GM12878 (cell line): ENCODE measurements at places on chromosomes 7 and 10.

DNA sequence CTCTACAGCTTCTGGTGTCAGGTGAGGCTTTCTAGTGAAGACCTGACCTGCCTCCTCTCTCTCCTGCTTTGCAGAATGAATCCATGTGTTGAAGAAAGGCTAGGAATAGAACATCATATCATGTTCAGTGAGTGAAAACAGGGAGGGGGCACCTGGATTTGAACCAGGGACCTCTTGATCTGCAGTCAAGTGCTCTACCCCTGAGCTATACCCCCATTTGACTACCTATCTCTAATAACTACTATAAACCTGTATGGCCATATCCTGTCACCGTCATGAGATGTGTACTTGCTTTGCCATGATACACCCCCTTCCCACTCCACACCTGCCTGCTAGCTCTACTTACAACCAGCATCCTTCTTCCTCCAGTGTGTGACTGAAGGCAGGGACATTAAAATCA, 91.3 kb upstream of the ZNF746 start:
- DNase-seq: no peak

GRCh38 chr7:108736221-108736891, 166.7 kb downstream of the DNAJB9 start:
- no peak for DNase-seq

- no peak for DNase-seq
Measured at GRCh38 chr7:141671705-141672496, 30.1 kb downstream of the DENND11 start.

DNA sequence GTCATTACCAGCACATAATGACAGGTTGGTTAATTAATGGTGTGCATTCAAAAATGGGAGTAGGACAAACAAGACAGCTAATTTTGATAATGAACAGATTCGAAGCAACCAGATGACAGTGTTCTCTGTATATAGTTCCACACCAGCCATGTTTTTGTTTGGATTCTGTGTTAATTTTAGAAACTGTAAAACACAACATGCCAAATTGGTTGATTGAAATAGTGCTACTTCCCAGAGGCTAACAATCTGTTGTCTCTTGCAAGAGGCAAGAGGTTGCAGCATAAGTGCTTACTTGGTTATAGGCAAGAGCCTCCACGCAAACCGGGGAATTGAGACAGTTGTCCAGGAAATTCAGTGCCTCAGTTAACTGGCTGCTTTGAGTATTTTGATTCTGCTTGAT, 170.2 kb upstream of the HABP2 start:
- DNase-seq: no peak

- no peak for DNase-seq
Measured at GRCh38 chr10:35913628-35914027, 271.5 kb upstream of the FZD8 start.

DNA sequence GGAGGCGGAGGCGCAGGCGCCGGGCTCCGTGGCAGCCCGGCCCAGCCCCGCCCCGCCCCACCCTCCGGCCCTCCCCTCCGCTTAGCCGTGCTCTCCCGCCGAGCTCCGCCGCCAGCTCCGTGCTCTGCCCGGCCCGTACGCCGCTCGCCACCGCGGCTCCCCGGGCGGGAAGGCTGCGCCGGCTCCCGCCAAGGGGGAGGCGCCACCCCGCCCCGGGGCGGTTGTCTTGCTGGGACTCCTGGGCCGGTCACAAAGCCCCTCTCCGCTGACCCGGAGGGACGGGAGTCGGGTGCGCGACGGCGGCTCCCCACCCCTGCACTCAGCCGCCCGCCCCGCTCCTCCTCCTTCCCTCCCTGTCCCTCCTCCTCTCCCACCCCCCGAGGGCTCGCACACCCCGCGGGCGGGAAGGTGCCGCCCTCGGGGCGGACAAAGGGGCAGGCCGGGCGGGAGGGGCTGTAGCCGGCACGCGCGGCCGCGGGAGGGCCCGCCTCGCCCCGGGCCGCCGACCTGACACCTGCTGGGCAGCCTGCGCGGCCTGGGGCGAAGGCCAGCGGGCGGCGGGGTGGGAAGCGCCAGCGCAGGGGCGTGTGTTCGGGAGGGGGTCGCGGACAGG, 11.5 kb upstream of the SP8 start:
- no peak for DNase-seq

DNA sequence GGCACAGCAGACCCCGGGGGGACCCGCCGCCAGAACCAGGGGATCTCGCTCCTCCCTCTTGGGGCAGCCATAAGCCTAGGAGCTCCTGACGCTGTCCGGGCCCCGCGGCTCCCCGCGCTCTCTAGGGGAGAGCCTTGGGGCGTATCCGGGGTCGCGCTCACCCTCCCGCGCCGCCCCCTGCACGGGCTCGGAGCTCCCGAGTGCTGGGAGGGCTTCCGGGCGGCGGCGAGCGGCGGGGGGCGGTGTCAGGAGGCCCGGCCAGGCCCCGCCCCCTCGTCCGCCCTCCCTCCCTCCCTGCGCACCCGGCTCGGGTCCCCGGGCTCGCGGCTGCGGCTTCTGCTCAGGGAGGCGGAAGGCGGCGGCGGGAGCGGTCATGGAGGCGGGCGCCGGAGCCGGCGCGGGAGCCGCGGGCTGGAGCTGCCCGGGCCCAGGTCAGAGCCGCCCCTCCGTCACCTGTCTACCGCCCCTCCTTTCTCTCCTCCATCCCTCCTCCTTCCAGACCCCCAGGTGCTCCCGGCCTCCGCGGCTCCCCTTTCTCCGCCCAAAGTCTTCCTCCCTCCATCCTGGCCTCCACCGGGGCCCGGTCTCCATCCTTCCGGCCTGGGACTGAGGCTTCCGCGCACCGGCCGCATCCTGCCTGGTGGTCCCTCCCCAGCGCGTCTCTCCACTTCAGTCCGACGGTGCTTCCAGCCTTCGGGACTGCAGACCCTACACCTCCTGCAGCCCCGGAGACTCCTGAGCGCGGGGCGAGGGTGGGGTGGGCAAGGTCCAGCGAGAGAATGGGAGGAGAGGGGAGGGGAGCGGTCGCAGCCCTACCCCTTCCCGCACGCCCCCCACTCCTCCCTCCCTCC, at the start of gene CCDC136:
Gene CCDC136 (plus strand): TSS at position 848 of the 851 bp plus-strand sequence. CDS start 444 bp downstream, outside the sequence.
- no peak for DNase-seq

GRCh38 chr10:130990486-130990885, 321.0 kb downstream of the TCERG1L start:
- DNase-seq: no peak

- DNase-seq: no peak
Measured at GRCh38 chr7:7768977-7769709, 50.7 kb upstream of the RPA3 start.

DNA sequence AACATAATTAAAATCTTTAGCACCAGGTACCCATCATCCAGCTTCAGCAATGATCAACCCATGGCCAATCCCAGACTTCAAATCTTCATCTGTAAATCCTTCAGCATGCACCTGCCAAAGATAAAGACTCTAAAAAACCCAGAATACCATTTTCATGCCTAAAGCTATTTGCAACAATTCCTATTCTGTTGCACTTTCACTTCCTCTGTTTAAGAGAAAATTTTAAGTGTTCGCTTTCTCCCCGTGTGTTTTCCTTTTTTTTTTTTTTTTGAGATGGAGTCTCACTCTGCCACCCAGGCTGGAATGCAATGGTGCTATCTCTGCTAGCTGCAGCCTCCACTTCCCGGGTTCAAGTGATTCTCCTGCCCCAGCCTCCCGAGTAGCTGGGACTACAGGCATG, 31.8 kb upstream of the HTR5A start:
- DNase-seq: no peak

DNA sequence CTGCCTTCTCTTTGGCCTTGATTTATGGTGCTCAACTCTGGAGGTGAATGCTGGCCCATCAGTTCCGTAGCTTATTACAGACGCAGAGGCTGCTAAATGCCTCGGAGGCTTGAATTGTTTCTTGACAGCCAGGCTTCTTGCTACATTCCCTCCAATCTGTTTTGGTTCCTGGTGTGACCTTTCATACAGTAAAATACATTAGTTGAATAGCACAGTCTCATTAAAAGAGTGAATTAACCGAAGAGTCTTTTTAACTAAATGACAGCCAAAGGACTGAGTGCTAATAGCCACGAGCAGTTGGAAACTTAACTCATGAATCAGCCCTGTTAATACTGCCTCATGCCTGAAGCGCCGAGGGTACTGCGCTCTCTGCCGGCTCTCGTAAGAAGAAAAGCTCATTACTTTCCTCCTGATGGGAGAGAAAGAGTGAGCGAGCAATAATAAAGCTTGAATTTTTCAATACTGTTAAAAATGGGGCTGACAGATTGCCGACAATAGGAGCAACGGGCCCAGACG, 236.4 kb upstream of the GPR26 start:
- DNase-seq: no peak

DNA sequence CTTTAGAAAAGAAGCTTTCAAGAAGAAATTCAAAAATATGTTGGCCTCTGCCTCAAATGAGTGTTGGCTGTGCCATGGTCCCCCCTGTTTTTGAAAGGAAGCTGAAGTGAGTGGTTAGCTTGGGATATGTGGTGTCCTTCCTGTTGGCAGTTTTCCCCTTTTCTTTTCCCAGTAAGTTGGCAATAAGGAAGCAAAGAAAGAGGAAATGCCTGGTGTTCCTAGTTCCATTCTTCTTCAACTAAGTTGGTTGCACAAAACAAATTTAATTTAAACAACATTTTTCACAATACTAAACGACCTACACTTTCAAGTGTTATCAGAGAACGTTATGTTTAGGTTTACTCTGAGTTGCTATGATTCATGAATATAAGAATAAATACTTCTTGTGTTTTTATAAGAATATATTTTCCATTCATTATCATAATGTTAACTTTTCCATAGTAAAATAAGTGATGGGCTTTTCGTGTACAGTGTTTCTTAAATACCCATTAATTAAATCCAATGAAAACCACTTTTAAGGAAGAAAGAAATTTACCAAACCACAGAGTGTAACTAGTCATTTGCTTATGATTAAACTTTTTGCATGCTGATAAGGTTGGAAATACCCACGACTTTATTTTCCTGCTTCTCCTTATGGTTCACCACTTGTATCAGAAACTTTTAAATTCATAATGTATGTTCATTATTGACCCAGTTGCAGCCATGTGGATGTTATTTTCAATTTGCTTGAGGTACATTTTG, 7.7 kb downstream of the HDAC9 start:
- no peak for DNase-seq

GRCh38 chr7:142791502-142791901, 20.7 kb downstream of the PRSS2 start:
- no peak for DNase-seq

- no peak for DNase-seq
Measured at GRCh38 chr7:36390199-36391090, 783 bp downstream of the ANLN start.

DNA sequence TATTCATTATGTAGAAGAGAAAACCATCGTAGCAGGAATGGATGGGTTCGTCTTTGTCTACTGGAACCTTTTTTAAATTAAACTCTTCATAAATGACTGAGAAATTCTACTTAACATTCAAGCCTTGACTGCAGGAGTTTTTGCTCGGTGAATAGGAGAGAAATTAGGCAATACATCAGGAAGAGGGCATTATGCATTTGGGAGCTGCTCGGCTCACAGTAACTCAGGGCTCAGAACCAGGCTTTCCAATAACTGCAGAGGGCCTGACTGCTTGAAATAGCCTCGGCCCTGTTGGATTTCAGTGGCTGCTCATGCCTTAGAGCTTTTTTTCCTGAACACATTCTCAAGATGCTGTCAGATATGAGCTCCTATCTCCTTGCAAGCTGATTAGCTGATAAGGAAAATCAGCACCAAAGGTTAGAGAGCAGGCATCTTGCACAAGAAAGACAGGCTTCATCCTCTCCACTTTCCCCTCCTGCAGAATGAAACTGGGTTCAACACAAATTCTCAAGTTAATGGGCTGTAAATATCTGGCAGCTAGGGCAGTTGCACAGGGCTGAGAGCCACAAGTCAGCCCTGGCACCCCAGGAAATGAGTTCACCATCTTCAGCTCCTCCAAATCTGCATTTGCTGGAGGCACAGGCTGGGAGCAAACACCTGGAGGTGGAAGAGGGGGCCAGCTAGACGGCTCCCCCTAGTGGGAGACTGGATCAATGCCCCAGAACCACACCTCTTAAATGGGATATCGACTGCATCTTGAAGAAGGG, 24.3 kb downstream of the TECTB start:
- no peak for DNase-seq

- no peak for DNase-seq
Measured at GRCh38 chr10:78780551-78780961, 288.2 kb upstream of the ZMIZ1 start.

- DNase-seq: no peak
Measured at GRCh38 chr10:91410638-91411371, 661 bp downstream of the HECTD2 start.

- DNase-seq: no peak
Measured at GRCh38 chr7:1007901-1008300, 24.9 kb downstream of the CYP2W1 start.

- DNase-seq: peak; percentile 30
Measured at GRCh38 chr10:85926986-85927385, 439.6 kb downstream of the GRID1 start.

DNA sequence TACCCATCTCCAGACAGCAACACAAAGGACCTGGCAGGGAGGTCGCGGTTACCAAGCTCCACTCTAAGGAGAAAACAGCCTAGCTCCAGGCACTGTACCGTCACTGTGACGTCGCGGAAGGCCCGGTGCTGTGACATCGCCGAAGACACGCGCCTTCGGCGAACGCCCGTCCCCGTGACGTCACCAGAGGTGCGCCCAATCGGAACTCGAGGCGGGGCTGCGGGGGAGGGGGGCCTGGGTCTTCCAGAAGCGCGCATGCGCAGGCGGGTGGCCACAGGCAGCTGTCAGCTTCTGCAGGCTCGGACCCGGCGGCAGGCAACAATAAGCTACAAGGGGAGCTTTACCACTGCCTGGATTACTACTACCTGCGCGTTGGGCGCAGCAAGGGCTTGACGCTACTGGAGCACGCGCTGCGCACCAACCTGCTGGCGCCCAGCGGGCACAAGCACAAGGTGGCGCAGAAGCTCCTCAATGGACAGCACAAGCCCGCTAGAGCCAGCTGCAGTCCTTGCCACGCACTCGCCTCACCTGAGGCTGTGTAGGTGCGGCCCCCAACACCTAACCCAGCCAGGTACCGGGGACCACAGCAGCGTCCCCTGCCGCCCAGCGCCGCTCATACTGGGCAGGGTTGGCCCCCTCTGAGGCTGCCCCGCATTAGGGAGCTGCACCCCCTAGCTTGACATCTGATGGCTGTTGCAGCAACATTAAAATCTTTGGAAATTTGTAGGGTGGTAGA, 208.4 kb downstream of the TPST1 start:
- no peak for DNase-seq

DNA sequence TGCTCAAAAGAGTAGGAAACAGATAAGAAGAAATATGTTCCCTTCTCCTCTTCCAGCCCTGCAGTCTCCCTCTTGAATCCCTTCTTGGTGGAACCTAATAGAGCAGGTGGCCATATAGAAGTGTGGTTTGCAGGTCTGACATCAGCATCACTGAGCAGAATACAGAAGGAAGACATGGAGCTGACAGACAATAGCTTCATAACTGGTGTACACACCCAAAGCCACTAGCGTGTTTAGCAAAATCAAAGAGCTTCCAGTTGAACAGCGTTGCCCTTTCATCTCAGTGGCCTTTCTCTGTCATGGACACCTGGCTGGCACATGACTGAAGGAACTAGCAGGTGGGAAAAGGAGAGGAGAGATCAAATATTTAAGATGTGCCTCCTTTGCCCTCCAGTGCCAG, 245.5 kb downstream of the BAMBI start:
- no peak for DNase-seq

GRCh38 chr10:15877836-15878576, 17.7 kb upstream of the MINDY3 start:
- no peak for DNase-seq

- DNase-seq: no peak
Measured at GRCh38 chr10:88033385-88033784, 170.0 kb downstream of the PTEN start.

- DNase-seq: no peak
Measured at GRCh38 chr10:128277267-128277840, 151.1 kb upstream of the MKI67 start.
